ENCODE measurements at places on chromosomes 4 and X. TPM values are rescaled to one million over a fixed set of nuclear protein-coding genes. Genes with fewer than 3 reads are reported as not detected.

DNA sequence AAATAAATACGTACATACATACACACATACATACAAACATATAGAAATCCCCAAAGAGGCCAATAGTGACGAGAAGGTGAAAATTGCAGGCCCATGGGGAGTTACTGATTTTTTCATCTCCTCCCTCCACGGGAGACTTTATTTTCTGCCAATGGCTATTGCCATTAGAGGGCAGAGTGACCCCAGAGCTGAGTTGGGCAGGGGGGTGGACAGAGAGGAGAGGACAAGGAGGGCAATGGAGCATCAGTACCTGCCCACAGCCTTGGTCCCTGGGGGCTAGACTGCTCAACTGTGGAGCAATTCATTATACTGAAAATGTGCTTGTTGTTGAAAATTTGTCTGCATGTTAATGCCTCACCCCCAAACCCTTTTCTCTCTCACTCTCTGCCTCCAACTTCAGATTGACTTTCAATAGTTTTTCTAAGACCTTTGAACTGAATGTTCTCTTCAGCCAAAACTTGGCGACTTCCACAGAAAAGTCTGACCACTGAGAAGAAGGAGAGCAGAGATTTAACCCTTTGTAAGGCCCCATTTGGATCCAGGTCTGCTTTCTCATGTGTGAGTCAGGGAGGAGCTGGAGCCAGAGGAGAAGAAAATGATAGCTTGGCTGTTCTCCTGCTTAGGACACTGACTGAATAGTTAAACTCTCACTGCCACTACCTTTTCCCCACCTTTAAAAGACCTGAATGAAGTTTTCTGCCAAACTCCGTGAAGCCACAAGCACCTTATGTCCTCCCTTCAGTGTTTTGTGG lies 180.7 kb downstream of the AR start:
- ATAC-seq, result no peak

DNA sequence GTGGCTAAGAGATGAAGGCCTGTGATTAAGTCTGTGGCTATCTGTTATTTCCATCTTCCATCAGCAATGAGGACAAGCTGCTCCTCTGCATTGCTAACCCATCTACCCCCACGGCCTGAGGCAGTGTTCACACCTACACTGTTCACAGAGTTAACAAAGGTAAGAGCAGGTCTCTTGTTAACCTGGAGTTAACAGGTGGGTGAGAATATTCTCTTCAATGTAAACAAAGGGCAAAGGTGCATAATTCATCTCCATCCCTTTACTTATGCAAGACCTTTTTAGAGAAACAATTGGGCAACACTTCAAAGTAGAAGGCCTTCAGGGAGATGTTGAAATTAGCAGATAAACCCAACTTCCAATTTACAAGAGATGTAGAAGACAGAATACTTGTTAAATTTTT lies 2.8 kb downstream of the SLC35A2 start:
- no peak for ATAC-seq

Gene PCYT1B
- total RNA-seq, result 1.3 TPM

Gene PGAM4
- not detected for total RNA-seq

- no peak for ATAC-seq
Observed at GRCh38 chr4:128582427-128582870, 227.1 kb upstream of the JADE1 start.

GRCh38 chrX:10602646-10603045 lies 17.7 kb downstream of the MID1 start:
- ATAC-seq, result no peak

GRCh38 chr4:153432965-153433753 lies 33.0 kb upstream of the TMEM131L start:
- peak; percentile 61 for ATAC-seq

DNA sequence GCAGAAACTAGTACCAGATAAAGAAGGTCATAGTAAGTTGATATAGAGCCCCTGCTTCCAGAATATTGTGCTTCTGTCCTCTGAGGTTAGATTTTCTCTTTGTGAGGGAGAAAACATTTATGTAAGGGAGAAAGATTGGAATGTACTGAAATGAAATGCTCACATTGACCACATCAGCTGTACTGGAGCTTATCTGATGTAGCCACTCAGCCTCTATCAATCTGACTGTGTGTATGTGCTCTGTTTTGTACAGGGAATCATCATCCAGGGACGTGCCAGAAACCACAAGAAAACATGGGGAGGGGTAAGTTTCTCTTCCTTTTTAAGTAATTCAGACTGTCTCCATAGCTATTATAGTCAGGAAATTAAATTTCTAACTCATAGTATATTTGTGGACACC lies 56.8 kb downstream of the PRRG1 start:
- no peak for ATAC-seq

Gene TMEM271
- 1.5 TPM for total RNA-seq

Gene ERAS
- total RNA-seq, result 0.50 TPM

Gene USP17L12
- total RNA-seq, result not detected

DNA sequence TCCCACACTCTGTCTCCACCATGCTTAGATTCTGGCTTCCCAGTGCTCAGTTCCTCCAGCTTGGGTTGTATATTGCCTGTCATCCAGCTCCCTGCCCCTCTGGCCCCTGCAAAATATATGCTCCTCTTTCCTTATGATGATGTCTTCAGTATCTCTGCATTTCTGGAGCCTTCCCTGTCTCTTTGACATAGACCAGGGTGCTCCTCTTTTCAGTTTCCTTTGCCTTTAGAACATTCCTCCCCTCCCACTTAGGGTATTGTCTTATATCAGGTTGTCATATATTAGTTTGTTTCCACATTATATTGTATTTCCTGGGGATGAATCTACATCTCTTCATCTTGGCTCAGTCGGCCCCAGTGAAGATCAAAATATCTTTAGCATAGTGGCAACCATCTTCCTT lies 526.4 kb downstream of the MID1IP1 start:
- no peak for ATAC-seq

GRCh38 chr4:112956484-112956896 lies 93.0 kb upstream of the ANK2 start:
- no peak for ATAC-seq

DNA sequence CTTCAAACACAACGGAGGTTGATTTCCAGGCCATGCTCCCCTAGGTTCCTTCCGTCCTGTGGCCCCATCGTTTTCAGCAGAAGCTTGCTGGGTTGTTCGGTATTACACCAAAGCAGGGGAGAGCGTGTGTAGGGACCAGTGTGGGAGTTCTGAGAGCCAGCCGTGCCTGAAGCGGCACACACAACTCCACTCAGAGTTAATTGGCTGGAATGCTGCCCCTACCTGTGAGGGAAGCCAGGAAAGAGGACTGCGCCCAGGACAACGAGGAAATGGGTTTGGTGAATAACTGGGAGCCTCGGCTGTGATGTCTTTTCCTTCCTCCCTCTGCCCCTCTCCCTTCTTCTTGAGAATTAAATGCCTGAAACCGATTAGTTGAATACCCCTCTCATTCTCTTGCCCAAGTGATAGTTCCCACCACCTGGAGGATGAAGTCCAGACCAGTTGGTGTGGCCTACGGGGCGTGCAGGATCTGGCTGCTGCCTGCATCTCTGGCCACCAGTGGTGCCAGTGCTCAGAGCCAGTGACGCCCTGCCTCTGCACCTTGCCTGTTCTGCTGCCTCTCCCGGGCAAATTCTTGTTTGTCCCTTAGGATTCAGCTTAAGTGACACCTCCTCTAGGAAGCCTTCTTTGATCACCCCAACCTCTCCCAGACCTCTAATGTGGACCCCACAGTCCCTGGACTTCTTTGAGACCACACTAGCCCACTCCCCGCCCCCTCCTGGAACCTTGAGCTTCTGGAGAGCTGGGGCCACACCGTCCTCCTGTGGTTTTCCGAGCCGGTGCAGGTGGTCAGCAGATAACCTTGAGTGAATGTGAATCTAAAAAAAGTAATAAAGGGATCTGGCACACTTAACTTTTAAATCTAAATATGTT lies 33.6 kb downstream of the TBC1D14 start:
- ATAC-seq, result no peak

Gene H2BW2
- total RNA-seq, result not detected

Gene TBC1D8B
- total RNA-seq, result 1.4 TPM

- ATAC-seq, result peak; percentile 89
Observed at GRCh38 chr4:42151568-42152506, 618 bp downstream of the BEND4 start.

Gene RBM46
- total RNA-seq, result 0.08 TPM

- no peak for ATAC-seq
Observed at GRCh38 chr4:72468904-72469502, 100.0 kb downstream of the ADAMTS3 start.

Gene FAM53A
- 5.1 TPM for total RNA-seq

GRCh38 chr4:113468165-113469022 lies 293.1 kb downstream of the CAMK2D start:
- ATAC-seq, result peak; percentile 98

- no peak for ATAC-seq
Observed at GRCh38 chrX:13786048-13786447, 30.8 kb downstream of the GPM6B start.

DNA sequence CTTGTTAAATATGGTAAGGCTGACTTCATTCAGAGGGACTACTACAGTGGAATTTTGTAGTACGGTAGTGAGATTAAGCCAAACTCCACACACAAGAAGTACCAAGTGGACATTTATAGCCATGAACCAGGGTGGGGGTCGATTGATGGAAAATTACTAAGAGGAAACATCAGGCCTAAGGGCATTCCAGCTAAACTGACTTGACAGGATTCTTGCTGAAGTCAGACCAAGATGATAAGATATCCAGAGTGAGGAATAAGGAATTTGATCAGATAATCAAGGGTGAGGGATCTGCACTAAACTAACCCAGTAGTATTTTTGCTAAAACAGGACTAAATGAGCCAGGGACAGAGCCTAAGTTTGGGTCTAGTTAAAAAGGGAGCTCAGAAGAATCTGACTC lies 597.5 kb downstream of the RPA4 start:
- ATAC-seq, result no peak

Measured in motor neuron (in vitro differentiated cells).